Fibroblast of upper back skin (primary cell): ENCODE measurements at places on chromosomes 6 and 20.

DNA sequence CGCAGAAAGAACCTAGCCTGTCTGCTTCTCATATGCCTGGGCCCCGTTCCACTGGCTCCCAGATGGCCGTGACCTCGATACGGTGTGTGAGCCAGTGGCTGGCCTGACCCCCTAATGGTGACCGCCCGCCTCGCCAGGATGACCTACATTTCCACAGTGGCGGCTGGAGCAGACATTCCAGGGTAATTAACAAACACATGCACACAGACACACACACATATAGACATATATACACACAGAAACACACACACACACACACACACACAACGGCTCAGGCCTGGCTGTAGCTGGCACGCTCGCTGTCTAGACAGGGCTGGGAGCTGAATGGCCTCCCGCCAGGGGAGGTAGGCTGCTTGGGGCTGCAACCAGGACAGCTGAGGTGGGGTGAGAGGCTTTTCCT is 227.1 kb downstream of the ANKRD60 start:
- peak; percentile 64 for DNase-seq

GRCh38 chr6:136037876-136038460 is 186.5 kb downstream of the PDE7B start:
- peak; percentile 84 for DNase-seq

DNA sequence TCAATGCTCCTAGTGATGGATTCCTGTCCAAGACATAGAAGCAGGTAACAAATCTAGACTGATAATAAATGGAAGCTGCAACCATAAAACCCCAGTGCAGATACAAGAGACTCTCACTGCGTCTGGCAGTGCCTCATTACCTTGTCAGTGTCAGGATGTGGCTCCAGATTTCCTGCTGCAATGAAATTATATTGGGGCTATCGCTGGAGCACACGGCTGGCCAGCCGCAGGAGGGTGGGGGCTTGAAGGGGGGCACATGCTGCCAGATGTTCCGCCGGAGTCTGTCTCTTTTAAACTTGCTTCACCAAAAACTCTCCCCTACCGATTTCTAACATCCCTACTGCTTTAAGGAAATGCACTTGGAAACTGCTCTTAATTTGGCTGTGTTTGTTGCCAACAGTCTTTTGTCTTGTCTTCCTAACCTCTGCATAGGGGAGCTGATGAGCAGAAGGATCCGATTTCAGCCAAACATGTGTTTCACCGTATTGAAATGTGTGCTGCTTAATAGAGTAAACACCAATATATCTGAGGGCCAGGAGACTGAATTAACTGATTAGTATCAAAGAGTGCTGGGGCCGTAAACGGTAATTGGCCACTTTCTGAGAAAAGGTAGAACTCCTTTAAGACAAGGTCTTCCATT is 102.2 kb upstream of the EXOC2 start:
- no peak for DNase-seq

DNA sequence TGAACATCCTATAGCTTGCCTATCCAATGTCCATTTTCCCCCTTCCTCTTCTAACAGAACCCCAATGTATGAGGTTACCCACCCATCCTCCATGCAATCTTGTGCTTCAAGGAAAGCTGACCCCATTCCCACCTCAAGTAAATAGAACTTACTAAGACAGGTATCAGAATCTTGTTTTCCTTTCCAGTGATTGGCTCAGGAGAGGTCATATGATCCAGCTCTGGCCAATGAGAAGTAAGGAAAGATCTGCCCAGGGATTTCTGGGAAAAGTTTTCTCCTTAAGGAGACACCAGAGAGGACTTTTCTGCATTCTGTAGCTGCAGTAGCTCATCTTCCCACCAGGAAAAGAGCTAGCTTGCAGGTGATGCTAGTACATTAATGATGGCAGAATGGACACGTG is 341.8 kb upstream of the ZFP64 start:
- no peak for DNase-seq

DNA sequence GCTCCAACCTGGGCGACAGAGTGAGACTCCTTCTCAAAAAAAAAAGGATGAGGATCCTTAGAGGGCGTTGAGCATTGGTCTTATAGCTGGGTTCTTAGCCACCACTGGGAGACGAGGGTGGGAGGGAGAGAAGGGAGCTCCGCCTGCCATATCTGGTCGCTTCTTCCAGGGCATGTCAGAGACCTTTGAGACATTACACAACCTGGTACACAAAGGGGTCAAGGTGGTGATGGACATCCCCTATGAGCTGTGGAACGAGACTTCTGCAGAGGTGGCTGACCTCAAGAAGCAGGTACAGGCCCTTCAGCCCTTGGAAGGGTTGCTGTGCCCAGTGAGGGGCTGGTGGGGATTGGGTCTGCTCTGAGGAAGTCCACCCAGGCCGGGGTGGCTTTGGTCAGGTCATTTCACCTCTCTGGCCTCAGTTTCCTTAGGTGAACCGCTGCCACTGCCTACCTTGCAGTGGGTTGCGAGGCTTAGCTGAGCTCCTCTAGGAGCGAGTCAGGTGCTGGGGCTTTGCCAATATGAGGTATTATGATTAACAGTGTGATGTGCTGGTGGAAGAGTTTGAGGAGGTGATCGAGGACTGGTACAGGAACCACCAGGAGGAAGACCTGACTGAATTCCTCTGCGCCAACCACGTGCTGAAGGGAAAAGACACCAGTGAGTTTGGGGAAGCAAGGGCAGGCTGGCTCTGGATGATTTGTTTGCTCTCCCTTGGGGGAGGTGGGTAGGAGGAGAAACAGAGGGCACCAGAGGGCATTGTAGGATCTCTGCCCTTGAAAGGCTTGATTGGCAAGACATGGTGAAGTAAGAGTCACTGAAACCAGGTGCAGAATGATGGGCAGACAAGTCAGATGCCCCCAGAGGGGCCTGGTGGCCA is 8.5 kb downstream of the CNPY3 start:
- no peak for DNase-seq

DNA sequence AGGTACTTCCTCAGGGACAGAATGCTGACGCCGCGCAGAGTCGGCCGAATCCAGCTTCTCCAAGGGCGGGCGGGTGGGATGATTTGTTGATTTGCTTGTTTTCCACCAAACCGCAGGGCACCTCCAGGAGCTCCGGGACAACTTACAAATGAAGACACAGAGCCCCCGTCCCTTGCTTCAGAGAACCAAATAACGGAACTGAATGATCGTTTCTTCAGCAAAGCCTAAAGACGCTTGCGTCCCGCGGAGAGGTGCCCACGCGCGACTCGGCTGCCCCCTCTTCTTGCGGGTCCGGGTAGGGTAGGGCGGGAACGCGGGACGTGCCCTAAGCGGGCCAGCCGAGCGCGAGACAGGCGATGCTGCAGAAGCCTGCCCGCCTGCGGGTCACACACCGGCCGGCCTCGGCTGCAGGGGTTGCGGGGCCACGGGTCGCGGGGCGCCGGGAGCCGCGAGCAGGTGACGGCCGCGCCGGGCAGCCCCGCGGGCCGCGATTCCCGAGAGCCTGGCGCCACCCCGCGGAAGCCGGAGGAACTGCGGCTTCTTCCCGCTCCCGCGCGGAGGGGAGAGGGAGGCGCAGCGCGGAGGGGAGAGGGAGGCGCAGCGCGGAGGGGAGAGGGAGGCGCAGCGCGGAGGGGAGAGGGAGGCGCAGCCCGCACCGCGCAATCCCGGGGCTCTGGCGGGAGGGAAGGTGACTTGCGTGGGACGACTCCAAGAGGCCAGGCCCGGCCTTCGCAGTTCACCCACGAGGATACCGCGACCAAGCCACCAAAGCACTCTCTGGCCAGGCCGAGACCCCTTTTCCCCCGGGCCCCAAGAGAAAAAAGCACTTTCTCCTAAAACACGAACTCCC is 7.7 kb upstream of the FOXF2 start:
- DNase-seq: no peak

DNA sequence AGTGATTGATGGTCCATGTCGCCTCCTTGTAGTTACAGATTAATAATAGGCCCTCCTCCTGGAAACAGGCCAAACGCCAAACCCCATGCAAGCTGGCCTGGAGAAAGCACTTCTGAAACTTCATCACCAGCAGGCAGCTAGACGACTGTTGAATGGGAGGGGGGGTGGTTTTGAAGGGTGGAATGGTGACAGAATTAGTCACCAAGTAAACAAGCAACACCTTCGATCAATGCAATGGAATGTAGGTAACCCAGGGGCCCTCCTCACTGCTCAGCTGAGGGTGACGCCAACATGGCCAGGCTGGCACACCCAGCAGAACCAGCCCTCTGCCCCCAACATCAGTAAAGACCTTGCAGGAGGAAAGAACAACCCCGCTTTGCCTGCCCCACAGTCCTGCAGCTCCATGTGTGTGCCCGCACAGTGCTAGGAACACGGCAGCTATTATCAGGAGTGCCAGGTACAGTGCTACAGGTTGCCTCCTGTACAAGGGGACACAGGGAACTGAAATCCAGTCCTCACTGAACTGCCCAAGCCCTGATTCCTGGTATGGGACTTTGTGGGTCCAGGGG is 2.7 kb downstream of the BCAS1 start:
- peak; percentile 49 for DNase-seq

- DNase-seq: no peak
Observed at GRCh38 chr6:94862112-94862511, 715.2 kb upstream of the MANEA start.

DNA sequence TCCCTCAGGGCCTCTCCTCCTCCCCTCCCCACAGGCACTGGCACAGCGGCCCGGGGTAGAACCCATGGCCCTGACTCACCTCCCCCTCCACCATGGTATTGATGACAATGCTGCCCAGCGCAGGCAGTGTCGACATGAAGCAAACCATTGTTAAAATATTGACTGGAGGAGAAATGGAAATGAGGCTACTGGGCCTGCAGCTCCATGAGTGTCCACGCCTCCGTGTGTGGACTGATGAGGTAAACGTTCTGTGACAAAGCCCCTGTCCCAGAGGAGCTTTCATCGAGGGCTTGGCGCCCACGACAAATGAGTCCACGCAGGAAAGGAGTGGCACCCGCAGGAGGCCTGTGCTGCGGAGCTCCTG is 402.7 kb downstream of the TAF4 start:
- no peak for DNase-seq

- no peak for DNase-seq
Observed at GRCh38 chr6:11392778-11393507, 144.6 kb upstream of the TMEM170B start.

DNA sequence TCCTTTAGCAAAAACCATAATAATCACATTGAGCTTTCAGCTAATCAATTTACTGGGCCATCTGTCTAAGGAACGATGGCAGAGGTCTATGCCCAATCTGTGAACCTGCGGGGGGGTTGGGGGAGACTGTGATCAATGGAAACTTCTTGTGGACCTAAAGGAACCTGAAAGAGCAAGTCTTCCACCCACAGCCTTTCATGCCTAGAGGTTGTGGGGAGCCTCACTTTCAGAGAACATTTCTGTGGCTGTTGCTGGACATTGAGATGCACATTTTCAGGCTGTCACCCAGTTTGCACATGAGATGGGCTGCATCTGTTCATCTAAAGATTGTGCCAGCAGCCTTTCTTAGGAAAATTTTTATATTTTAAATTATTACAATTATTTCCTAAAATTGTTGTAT is 310.0 kb upstream of the SPTLC3 start:
- DNase-seq: no peak

- DNase-seq: no peak
Observed at GRCh38 chr6:55569638-55570037, 9.4 kb downstream of the HMGCLL1 start.

GRCh38 chr6:43962458-43962857 is 164.8 kb downstream of the MRPL14 start:
- DNase-seq: no peak

GRCh38 chr20:3550837-3551236 is 80.0 kb downstream of the ATRN start:
- no peak for DNase-seq

GRCh38 chr6:12314751-12315150 is 24.6 kb downstream of the EDN1 start:
- no peak for DNase-seq

DNA sequence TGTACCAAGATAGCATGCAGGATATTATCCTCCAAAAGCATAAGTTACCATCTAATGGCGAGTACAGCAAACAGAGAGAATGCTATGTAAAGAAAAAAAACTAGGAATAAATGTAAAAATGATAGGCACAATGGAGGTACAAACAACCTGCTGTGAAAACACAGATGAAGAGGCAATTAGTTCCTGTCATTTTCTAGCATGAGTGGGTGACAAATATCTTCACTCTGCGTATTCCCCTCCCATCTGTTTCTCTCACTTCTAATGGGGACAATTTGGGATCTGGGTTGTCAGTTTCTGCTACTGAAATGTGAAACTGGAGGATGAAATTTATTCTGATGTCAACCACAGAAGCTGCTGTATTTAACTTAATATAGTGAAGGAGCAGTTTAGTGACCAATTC is 11.7 kb upstream of the PTPRK start:
- no peak for DNase-seq

DNA sequence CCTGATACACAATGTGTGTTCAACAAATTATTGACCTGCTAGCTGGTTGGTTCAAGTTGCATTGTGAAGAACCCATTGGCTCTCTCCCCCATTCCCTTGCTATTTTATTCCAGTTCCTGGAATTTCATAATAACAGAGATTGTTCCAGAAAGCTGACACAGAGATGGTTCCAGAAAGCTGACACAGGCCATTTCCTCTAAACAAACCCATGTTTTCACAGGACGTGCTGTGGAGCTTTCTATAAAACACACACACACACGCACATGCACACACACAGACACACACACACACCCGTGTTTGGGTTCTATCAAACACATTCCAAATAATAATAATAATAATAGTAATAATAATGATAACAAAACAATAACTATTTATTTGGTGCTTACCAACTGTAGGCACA is 259.1 kb downstream of the CLIC5 start:
- DNase-seq: no peak

DNA sequence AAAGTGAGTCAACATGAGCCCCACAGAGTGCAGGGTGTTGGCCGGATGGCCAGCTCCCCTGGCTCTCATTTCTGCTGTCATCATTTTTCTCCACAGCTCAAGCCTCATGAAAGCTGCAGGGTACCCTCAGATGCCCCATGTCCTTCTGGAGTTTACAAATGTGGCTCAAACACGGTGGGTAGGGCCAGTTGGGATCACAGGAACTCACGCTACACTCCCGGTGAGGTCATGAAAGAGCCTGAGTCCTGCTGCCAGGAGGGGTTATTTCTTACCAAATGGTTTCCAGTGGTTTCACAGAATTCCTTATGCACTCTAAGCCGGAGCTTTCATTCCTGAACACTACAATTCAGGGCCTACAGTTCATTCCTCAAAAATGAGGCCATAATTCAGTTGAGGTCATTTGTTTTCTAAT is 78.7 kb downstream of the TMEM170B start:
- peak; percentile 95 for DNase-seq

DNA sequence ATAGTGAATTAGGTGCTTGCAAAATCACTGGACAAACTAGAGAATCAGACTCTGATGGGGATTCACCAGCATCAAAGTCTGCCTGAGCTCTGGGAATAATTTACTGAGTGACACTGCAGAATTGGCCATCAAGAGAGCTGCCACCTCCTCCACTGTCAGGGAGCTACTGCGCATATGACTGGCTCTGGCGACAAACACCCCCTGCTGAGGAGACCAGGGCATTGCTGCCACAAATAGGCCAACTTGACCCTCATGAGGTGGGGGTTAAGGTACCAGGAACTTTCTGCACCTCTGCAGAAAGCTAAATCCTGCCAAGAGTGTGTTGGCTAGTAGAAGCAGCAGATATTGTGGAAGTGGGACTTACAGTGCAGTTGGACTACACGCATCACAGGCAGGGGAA is 88.0 kb downstream of the CDS2 start:
- no peak for DNase-seq

- no peak for DNase-seq
Observed at GRCh38 chr6:46799657-46800056, 6.5 kb downstream of the MEP1A start.

- DNase-seq: peak; percentile 56
Observed at GRCh38 chr6:24919056-24919892, 16.5 kb downstream of the RIPOR2 start.
